Stimulated activated CD4-positive, alpha-beta T cell treated with anti-CD3 and anti-CD28 coated beads, TNF-alpha, amount 100 ng/mL, for 24 hours (primary cell): ENCODE measurements at places on chromosomes 7 and 10.

- DNase-seq, result no peak
Measured at GRCh38 chr7:33130184-33130583, 820 bp downstream of the BBS9 start.

DNA sequence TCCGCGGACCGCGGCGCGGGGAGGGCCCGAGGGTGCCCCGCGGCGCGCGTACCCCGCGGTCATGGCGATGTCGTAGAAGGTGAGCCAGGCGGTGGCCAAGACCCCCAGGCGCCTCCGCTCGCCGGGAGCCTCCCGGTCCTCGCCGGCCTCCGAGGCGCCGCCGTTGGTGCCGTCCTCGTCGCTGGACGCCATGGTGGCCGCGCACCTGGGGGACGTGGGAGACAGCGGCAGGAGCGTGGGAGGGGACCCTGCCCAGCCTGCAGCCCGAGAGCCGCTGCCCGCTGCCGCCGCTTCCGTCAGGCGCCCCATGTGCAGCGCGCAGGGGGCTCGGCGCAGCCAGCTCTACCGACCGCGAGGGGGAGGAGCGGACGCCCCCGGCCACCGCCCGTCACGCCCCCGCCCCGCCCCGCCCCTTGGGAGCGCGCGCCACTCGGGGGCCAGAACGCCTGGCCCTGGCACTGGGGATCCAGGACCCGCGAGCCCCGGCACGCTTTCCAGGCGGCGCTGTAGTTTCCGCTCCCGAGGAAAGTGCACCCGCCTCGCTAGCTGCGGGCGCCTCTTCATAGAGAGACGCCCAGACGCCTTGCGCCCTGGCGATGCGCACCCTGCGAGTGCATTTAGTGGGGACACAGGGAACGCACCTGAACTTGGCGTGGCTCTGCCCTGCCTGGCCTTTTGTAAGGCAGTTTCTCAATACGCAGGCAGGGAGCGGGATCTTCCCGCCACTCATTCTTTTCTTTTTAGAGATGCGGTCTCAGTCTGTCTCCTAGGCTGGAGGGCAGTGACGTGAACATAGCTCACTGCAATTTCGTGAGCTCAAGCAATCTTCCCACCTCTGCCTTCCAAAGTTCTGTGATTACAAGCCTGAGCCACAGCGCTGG, at the start of gene HACD1:
HACD1 (minus strand) TSS at position 344 of the 881 bp plus-strand sequence; CDS start at position 309, 35 bp downstream.
- DNase-seq, result peak; percentile 63

GRCh38 chr10:351770-352334, 216.6 kb downstream of the ZMYND11 start:
- no peak for DNase-seq

DNA sequence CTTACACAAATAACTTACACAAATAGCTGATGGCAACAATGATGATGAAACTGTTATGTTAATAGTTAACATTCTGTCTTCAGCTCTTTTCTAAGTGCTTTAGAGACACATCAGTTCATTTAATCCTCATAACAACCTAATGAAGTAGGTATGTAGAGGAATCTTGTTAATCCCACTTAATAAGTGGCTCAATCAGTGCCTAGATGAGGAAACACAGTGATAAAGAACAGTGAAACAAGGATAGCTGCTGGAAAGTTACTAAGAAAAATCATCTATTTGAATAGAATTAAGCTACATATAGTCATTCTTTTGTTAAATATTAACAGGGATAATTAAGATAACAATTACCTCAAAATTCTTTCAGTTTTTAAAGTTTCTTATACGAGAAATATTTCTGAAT, 487.6 kb downstream of the ARL4A start:
- DNase-seq, result no peak

- no peak for DNase-seq
Measured at GRCh38 chr7:84393786-84394185, 199.2 kb upstream of the SEMA3A start.

DNA sequence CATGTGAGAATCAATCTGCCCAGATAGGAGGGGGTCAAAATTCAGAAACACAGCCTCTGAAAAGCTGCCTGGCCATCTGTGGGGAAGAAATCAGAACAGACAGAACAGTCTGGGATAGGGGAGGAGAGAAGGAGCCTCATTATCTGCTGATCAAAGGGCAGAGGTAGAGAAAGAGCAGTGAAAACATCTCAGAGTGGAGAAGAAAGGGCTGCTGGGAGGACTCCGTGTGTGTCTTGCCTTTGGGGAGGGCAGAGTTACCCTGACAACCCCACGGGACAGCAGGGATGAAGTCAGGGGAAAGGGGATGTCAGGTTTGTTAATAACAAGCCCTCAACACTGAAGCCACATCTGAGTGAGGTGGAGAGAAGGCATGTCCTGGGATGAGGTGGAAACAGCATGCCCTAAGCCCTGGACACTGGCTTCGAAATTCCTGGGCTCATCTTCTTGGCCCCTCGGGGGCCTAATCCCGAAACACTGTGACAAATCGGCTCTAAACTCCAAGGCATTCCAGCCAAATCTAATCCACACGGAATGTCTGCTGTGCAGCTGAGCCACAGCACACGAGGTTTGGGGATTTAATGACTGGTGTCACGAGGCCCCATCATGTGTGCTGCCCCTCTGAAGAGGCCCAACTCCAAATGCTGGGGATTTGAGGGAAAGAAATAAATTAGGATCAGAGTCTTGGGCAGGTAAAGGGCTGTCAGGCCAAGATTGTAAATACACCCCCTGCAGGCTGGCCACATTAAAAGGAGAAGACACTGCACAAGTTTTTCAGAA, 82.8 kb upstream of the FGFR2 start:
- no peak for DNase-seq

- no peak for DNase-seq
Measured at GRCh38 chr7:64433590-64433989, 119.8 kb downstream of the ZNF736 start.

GRCh38 chr7:155961241-155962190, 149.3 kb upstream of the SHH start:
- no peak for DNase-seq

- DNase-seq, result no peak
Measured at GRCh38 chr10:88861036-88861435, 9.4 kb upstream of the ANKRD22 start.
